ENCODE measurements at places on chromosomes 5 and 9.

GRCh38 chr9:127535834-127536233 lies 76.2 kb upstream of the STXBP1 start:
- no peak for DNase-seq

GRCh38 chr5:35971186-35971877 lies 19.9 kb downstream of the UGT3A1 start:
- no peak for DNase-seq

- DNase-seq: no peak
These were observed 2.9 kb upstream of the TGFBI start for GRCh38 chr5:136025900-136026299.

DNA sequence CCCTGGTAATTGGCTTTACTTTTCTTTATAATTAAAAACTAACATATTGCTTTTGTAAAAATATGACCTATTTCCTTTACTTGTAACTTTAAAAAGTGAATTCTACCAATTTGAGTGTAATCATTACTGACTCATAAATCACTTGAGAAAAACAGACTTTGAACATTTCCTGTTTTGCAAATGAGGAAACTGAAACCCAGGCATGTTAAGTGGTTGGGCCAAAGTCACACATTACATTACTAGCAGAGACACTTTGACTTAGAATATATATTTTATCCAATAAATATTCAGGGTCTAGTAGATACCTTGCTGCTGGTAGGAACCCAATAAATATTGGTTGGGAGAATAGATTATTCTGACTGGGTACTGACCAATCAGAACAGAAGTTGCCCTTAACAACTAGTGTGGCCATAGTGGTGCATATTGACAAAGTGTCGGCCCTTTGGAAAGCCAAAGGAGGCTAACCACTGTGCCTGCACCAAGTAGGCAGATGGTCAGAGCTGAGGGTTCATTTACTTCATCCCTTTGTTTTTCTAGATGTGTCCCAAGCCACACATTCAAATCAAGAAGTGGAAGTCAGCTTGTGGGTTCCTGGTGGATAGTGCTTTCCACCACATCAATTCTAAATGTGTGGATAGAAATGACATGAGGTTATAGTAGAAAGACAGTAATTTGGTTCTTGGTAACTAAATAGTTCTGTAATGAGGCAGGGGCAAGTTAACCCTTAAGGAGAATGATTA lies 365.1 kb upstream of the RIOK2 start:
- no peak for DNase-seq

GRCh38 chr5:169063316-169063953 lies 237.5 kb downstream of the SLIT3 start:
- no peak for DNase-seq

DNA sequence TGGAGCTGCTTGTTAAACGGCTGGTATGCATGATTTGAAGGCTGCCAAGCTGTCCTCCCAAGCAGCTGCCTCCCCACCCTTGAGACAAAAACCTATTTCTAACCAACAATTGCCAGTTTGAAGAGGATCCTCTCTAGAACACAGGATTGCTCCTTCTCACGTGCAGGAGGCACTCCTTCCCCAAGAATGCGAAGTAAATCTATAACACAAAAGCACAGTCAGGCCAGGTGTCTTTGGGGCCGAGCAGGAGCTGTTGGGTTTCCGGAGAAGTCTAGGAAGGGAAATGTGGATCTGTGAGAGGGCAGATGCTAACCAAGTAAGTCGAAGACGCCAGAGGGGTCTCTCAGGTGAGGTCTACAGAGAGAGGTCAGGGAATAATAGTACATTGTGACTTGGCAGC lies 35.4 kb upstream of the GNPDA1 start:
- DNase-seq: no peak

DNA sequence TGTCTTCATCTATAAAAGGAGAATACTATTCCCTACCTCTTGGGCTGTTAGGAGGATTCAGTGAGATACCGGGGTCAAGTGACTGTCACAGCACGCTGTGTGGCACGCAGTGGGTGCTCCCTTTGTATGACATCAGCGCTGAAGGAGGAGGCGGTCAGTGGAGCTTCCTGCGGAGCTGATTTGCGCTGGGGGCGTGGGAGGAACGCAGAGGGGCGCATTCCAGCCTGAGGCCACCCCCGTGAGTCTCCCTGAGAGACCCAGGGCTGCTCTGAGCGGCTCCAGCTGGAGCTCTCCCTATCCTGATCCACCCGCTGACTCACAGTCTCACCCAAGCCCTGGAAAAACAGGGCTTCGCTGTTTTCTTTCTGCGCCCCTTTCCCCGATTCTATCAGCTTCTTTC lies 24.3 kb upstream of the NEURL1B start:
- DNase-seq: no peak

GRCh38 chr5:33828626-33829308 lies 63.0 kb downstream of the ADAMTS12 start:
- DNase-seq: no peak
